Dorsolateral prefrontal cortex (tissue), 122 donors: ENCODE measurements at places on chromosomes 2 and 18. TPM values are rescaled to one million over a fixed set of nuclear protein-coding genes. Genes with fewer than 3 reads are reported as not detected.

DNA sequence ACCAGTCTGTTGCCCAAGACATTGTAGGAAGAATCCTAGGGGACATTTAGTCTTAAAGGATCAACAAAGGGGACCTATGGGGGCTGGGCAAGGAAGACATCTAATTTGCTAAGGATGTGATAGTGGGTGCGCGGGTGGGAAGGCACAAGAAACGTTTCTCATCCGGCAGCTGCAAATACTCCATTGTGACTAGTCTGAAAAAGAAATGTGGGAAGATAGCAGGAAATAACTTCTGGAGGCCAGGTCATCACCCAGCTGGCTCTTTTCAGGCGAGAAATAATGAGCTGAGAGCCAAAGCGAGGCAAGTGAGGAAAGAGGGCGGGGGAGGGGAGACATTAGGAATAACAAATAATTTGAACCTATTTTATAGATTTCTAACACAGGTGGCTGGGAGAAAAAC lies 70.3 kb upstream of the NCK2 start:
- DNase-seq: no peak

- no peak for DNase-seq
Measured at GRCh38 chr2:3442185-3442584, 62.7 kb downstream of the TRAPPC12 start.

The NGEF gene
- total RNA-seq: 187 TPM

DNA sequence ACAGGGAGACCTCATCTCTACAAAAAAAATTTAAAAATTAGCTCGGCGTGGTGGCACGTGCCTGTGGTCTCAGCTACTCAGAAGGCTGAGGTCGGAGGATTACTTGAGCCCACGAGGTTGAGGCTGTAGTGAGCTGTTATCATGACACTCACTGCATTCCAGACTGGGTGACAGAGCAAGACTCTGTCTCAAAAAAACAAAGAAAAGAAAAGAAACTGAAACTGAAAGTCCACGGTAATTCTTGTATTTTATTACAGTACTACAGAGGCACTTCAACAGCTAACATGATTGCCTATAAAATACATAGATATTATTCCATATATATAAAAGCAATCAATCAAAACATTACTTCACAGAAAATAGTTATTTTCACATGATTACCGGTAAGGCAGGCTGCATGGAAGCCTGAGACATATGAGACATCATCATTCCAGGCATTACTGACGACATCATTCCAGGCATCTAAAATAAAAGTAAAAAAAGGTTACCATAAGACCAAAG lies 23.1 kb downstream of the PRPF40A start:
- no peak for DNase-seq

- no peak for DNase-seq
Measured at GRCh38 chr2:63692002-63692606, 103.3 kb downstream of the MDH1 start.

- no peak for DNase-seq
Measured at GRCh38 chr2:135255208-135255607, 203.1 kb downstream of the RAB3GAP1 start.

- DNase-seq: no peak
Measured at GRCh38 chr2:15348636-15349035, 212.5 kb downstream of the NBAS start.

DNA sequence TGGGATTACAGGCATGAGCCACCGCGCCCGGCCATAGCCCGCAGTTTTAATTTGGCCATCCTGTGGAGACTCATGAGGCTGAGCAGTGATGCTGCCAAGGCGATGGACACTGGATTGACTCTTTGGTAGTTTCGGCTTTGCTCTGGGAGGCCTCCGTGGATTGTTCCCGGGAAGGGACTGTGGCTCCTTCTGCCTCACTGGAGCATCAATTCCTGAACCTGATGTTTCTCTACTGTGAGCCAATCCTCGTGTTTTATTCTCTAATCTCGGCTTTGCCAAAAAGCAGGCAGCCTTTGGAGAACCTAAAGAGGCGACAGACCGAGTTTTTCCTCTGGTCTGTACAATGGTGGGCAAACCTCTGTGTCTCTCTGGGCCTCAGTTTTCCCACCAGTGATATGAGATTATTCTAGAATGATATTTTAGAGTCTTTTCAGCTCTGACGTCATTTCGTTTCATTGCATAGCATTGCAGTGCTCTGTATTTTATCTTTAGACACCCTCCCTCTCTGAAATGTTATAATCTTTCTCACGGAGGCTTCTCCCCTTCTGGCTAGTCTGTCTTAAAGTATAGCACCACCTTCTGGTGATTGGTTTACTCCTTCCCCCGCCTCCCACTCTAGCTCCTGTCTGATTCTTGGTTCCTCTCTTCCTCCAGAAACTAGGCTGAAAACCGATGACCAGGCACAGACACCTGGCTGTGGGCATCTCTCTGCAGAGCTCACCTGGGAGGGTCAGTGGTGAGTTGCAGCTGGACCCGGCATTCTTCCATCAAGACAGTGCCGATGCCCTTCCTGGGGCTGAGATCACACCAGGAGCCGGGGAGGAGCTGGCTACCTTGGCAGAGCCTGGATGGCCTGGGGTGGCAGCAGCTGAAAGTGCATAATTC lies 341.3 kb downstream of the MYCN start:
- DNase-seq: peak; percentile 6

DNA sequence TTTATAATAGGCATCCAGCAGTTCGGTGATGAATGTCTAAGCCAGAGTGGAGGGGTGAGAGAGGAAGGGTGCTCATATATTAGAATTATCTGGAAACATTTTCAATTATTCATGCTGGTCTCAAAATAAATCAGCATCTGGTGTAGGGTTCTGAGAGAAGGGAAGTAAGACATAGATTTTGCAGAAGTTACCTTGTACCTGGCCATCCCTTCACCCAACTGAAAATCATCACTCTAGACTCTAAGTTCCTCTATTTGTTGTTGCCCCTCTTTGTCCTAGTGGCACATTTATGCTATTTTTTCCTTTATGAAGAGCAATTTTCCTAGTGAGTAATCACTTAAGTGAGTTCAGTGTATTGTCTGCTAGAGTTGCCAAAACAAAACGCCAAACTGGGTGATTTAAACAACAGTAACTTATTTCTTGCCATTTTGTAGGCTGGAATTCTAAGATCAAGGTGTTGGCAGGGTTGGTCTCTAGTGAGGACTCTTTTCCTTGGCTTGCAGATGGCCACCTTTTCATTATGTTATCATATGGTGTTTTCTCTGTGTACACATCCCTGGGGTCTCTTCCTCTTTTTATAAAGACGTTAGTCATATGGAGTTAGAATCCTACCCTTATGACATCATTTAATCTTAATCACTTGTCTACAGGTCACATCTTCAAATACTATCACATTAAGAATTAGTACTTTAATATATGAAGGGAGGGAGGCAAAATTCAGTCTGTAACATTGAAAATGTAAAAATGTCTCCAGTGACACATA lies 129.9 kb upstream of the KLHL14 start:
- DNase-seq: no peak
